ENCODE measurements at places on chromosomes 5 and 9.

GRCh38 chr5:137880313-137880712, 8.9 kb upstream of the PKD2L2 start:
- DNase-seq, result no peak

DNA sequence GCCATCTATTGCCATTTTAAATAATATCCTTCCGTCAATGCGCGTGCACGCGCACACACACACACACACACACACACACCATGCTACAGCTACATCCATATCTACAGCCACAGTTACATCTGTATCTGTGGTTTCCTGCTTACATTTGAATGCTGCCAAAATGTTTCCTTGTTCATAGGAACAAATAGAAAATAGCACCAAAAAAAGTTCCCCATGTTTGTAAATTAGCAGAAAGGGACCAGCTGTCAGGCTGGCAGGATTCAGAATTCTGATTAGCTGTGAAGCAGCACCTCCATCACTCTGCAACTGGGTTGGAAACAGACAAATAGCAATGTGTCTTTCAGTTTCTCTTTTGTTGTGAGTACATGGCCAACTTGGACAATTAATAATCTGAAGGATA, 601.5 kb downstream of the IRX1 start:
- no peak for DNase-seq

GRCh38 chr5:94702729-94703128, 84.3 kb downstream of the SLF1 start:
- no peak for DNase-seq

- DNase-seq, result no peak
Measured at GRCh38 chr9:89319015-89319905, 960 bp downstream of the SECISBP2 start.

GRCh38 chr5:54243483-54244080, 66.8 kb downstream of the ARL15 start:
- DNase-seq, result no peak

DNA sequence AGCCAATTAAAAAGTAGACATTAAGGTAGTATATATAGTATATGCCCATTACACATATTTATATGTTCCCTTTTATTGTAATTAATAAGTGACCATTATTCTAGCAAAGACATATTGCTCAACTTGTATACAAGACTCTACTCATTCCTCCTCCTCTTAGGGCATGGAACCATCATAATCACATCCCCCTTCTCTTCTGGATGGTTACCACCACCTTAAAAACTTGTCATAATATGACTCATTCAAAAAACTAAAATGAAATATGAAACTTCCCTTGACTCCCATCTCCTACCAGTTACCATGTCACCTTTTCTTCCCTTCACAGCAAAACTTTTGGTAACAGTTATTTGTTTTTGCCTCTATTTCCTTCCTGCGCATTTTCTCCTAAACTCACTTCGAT, 438.7 kb downstream of the KDM4C start:
- no peak for DNase-seq

DNA sequence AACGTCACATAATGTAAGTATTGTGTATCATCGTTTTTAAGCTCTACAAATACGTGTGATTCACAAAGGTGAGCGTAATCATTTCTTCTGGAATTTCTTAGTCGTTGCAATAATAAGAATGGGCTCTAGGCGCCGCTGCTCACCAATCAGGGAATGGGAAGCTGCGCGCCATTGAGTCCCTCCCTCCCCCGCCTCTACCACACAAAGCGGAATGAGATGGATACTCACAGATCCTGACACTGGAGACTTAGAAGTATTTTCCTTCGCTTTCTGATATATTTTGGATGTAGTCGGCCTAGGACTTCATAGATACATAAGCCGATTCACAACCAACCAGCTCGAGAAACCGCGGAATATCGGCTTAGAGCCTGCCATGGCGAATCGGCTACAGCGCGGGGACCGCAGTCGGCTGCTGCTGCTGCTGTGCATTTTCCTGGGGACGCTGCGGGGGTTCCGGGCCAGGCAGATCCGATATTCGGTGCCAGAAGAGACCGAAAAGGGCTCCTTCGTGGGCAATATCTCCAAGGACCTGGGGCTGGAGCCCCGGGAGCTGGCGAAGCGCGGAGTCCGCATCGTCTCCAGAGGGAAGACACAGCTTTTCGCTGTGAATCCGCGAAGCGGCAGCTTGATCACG, at the start of gene PCDHGA11:
PCDHGA11 (plus strand) TSS at position 197 of the 634 bp plus-strand sequence; CDS start at position 374, 177 bp downstream.
- no peak for DNase-seq

- DNase-seq, result no peak
Measured at GRCh38 chr9:89024727-89025126, 33.5 kb downstream of the S1PR3 start.

DNA sequence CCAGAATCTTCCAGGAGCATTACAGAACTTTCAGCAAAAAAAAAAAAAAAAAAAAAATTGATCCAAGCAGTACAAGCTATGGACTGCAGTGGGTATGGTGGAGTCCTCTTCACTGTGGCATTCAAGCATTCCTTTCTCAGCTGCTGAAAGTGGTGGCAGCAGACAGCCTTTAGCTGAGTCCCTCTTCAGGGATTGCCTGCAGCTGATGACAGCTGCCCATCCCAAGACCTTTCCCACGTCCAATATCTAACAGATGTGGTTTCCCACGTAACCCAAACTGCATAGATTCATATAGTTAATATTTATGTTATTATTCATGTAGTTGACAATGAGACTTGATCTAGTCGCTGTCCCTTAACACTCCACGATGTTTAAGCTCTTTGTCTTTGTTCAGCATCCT, 475.9 kb downstream of the TLE1 start:
- DNase-seq, result no peak

GRCh38 chr9:91782708-91783214, 167.3 kb downstream of the ROR2 start:
- DNase-seq, result no peak

DNA sequence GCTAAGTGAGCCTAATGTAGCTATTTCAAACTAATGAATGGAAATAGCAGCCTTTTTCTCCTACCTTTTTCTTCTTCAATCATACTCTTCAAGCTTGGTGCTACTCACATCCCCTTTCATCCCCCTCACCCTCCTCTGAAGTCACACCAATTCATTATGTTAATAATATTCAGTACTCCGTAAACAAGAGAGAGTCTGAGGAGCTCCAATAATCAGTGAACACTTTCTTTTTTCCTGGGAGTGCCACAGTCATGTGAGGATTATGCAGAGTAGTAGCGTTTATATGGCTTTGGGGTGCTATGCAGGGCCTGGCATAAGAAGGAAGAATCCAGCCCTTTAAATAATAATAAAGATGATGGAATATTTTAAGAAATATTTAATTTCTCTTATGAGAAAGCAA, 354.3 kb upstream of the CTNND2 start:
- no peak for DNase-seq

DNA sequence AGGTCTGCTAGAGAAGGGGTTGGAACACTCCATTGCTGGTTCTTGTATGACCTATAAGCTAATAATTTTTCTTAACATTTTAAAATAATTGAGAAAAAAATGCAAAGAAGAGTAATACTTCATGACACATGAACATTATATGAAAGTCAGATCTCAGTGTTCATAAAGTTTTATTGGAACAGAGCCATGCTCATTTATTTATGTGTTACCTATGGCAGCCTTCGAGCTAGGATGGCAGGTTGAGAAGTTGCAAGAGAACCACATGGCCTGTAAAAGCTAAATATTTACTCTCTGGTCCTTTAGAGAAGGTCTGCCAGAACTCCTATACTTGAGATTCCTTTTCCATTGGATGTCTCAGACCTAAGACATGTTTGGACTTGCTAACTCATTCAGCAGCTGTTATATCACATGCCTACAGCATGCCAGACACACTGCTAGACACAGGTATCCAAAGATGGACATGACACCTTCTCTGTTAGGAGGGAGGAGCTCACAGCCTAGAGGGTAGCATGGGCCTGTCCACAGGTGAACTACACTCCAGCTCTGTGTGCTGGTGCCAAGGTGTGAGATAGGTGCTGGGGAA, 304.3 kb downstream of the ARHGAP26 start:
- DNase-seq, result no peak

DNA sequence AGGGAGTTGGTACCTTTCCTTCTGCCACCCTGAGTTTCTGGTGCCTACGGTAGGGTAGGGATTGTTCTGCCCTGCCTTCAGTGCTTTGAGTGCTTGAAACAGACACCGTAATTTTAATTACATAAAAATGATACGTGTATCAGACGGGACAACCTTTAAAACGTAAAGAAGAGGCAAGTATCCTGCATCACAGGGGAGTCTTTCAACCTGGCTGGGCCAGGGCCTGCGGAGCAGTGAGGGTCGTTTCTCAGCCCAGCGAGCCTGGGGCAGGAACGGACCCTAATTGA, 483 bp upstream of the DAB2IP start:
- DNase-seq, result no peak

GRCh38 chr9:14574173-14574572, 119.1 kb downstream of the ZDHHC21 start:
- no peak for DNase-seq

DNA sequence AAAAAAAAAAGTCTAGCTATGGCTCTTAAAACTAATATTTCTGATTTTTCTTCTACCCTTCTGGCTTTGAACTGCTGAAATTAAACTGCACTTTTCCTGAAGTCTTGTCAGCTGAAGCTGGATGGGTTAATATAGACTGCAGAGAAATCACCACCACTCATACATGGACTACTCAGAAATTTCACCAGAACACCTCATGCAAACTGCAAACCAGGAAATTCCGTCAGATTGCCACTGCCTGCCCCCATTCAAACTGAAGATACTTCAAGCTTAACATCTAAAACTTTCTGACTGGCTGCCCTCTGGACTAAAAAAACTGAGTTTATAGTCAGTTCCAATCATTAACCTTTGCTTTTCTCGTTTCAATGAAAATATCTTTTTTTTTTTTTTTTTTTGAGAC, 11.6 kb upstream of the ANXA2R start:
- no peak for DNase-seq

GRCh38 chr9:108468364-108468763, 387.4 kb downstream of the ACTL7B start:
- no peak for DNase-seq

- DNase-seq, result no peak
Measured at GRCh38 chr5:169304175-169304574, 3.2 kb upstream of the SLIT3 start.

GRCh38 chr5:147169399-147169798, 65.4 kb upstream of the STK32A start:
- DNase-seq, result no peak

GRCh38 chr5:151298063-151298855, 5.3 kb downstream of the SLC36A3 start:
- DNase-seq, result no peak

DNA sequence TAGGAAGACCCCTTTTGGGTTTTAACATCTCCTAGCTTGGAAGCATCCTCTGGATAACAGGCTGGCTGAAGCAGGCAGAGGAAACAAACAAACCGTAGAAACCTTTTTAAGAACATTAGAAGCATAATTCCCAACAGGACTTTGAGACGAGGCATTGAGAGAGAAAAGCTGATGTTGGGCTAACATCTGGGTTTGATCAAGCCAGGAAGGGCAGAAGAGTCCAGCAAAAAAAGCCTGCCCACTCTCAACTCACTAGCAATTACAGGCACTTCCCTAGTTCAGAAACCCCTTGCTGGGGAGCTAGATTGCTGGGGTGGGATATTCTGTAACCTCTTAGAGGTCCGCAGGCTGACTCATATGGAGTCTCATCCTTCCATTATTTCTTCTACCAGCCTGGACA, 75.4 kb upstream of the CTNNA1 start:
- DNase-seq, result no peak

DNA sequence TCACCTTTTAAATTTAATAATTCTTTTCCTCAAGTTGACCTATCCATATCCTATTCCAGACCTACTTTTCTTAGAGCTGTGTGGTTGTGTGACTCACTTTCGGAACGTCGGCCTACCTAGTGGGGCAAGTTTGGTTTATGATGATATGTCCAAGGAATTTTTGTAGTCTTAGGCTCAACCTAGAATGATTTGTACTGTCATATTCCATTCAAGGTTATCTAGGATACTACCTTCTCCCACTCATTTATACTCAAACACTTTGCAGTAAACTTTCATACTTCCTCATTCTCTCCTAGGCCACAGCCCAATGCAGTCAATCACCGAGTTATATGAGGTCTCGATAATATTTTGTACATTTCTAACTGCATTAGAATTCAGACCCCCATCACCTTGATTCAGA, 61.9 kb downstream of the PIK3R1 start:
- DNase-seq, result no peak

- DNase-seq, result no peak
Measured at GRCh38 chr9:106771608-106772007, 91.4 kb upstream of the ZNF462 start.

DNA sequence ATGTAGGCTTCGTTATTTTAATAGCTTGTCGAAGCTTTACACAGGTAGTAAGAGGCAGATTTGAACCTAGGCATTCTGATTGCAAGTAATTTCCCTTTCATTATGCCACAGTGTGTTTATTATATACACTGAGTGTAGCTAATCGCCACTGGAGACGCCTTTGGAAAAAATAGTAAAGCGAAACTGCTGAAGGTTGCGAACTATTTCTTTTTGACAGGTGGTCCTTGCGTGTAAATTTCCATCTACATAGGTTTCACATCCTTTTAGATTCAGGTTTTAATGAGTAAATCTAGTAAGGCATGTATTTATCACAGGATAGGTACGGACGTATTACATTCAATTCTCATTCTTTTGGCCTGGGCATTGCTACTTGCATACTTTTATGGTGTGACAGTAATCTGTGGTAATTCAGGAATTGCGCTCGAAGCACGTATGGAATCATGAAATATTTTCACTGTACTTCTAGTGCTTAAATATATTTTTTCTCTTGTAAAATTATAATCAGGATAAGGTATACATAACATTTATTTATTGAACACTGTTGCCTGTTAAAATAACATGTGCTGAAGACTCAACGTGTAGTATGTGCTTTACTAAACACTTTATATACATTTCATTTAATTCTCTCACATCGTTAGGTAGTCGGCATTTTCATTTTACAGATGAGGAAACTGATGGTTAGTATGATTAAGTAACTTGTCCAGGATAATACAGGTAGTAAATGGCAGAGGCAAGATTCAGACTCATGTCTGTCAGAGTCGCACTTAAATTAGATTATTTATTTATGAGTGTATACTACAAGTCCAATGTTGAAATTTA, 1.8 kb downstream of the MARCHF6 start:
- no peak for DNase-seq

DNA sequence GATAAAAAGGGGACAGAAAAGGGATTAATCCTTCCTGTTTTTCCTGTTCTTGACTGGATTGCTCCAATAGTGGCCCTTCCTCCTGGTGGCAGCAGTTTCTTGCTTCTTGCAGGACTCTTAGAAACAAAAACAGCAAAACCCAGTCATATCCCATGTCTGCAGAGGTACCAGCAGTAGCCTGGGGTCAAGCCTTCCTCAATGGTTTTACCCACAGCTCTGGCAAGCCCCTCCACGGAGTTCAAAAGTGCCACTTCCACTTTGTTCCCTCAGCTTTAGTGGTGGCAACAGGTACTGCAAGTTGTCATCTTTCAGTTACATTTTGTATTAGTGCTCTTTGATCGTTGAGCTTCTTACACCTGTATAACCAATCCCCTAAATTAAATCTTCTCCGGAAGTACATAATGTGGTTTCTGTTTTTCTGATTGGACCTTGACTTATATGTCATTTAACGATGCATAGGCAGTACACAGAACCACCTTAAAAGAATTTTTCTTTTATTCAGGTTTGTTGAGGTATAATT, 8.7 kb upstream of the RANBP6 start:
- no peak for DNase-seq

GRCh38 chr5:24235946-24236345, 408.8 kb downstream of the CDH10 start:
- no peak for DNase-seq
